ENCODE measurements at places on chromosomes 4 and X. TPM values are rescaled to one million over a fixed set of nuclear protein-coding genes. Genes with fewer than 3 reads are reported as not detected.
A peak's percentile ranks its signal among the peaks of the same experiment; 100 is the strongest.

Gene BTC
- not detected for total RNA-seq

Gene NUP62CL
- total RNA-seq, result 1.8 TPM

Gene ZAR1
- total RNA-seq, result not detected

Gene NEXMIF
- total RNA-seq, result 1.3 TPM

Gene ANXA3
- 5.1 TPM for total RNA-seq

- no peak for DNase-seq
Measured at GRCh38 chr4:142365391-142365790, 480.7 kb downstream of the INPP4B start.

- no peak for DNase-seq
Measured at GRCh38 chr4:43047058-43047457, 154.5 kb downstream of the GRXCR1 start.

GRCh38 chr4:3352941-3353594 lies 60.2 kb downstream of the RGS12 start:
- DNase-seq, result no peak

DNA sequence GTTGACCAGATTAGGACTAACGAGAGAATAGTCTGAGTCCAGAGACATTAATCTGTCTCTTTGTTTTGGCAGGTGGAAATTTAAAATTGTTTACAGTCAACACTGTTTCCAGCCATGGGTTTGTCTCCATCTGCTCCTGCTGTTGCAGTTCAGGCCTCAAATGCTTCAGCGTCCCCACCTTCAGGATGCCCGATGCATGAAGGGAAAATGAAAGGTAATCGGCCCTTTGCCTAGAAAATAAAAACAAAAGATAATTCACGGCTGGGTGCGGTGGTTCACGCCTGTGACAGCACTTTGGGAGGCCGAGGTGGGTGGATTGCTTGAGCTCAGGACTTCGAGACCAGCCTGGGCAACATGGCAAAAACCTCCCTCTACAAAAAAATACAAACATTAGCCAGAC lies 815 bp downstream of the HCCS start:
- DNase-seq, result no peak

GRCh38 chrX:68832101-68832416 lies 3.2 kb downstream of the EFNB1 start:
- DNase-seq, result no peak

- no peak for DNase-seq
Measured at GRCh38 chr4:138938366-138938690, 77.3 kb upstream of the NOCT start.

- no peak for DNase-seq
Measured at GRCh38 chrX:13487731-13488505, 81.5 kb upstream of the EGFL6 start.

DNA sequence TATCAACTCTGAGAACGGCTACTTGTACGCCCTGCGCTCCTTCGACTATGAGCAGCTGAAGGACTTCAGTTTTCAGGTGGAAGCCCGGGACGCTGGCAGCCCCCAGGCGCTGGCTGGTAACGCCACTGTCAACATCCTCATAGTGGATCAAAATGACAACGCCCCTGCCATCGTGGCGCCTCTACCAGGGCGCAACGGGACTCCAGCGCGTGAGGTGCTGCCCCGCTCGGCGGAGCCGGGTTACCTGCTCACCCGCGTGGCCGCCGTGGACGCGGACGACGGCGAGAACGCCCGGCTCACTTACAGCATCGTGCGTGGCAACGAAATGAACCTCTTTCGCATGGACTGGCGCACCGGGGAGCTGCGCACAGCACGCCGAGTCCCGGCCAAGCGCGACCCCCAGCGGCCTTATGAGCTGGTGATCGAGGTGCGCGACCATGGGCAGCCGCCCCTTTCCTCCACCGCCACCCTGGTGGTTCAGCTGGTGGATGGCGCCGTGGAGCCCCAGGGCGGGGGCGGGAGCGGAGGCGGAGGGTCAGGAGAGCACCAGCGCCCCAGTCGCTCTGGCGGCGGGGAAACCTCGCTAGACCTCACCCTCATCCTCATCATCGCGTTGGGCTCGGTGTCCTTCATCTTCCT lies 2.7 kb downstream of the PCDH10 start:
- peak; percentile 34 for DNase-seq

Gene LEF1
- total RNA-seq, result 309 TPM

DNA sequence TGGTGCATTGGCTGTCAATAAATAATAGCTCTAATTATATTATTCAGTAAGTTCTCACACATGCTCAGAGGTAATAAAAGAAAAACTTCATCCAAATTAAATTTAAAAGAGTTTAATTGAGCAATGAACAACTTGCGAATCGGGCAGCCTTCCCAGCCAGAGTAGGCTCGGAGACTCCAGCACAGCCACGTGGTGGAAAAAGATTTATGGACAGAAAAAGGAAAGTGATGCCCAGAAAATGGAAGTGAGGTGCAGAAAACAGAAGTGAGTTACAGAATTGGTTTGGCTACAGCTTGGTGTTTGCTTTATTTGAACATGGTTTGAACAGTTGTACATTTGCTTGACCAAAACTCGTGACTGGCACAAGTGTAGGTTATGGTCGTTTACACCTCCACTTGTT lies 13.6 kb upstream of the BOD1L1 start:
- DNase-seq, result no peak

- DNase-seq, result peak; percentile 24
Measured at GRCh38 chr4:107034091-107034995, 1.8 kb downstream of the DKK2 start.
